ENCODE measurements at places on chromosomes 2 and 18. TPM values are rescaled to one million over a fixed set of nuclear protein-coding genes. Genes with fewer than 3 reads are reported as not detected.

SRD5A2 gene
- not detected for total RNA-seq

DOK6 gene
- total RNA-seq: 10.6 TPM

SERPINB11 gene
- total RNA-seq: not detected

LYPD6 gene
- total RNA-seq: 0.16 TPM

ALPG gene
- not detected for total RNA-seq

FOSL2 gene
- total RNA-seq: 65.4 TPM

ZC3H15 gene
- 36.8 TPM for total RNA-seq

C1GALT1C1L gene
- total RNA-seq: 0.48 TPM

MOCOS gene
- 0.38 TPM for total RNA-seq

CLIP4 gene
- 33.0 TPM for total RNA-seq

TIA1 gene
- 49.4 TPM for total RNA-seq

CYP26B1 gene
- total RNA-seq: 7.0 TPM

PCARE gene
- total RNA-seq: 0.11 TPM

GCG gene
- not detected for total RNA-seq

ITGB6 gene
- total RNA-seq: 0.05 TPM

DPP10 gene
- total RNA-seq: 0.13 TPM

WDSUB1 gene
- 8.6 TPM for total RNA-seq

Data from cardiac septum (tissue), 1 donor.